ENCODE measurements at places on chromosomes 13 and 19.

DNA sequence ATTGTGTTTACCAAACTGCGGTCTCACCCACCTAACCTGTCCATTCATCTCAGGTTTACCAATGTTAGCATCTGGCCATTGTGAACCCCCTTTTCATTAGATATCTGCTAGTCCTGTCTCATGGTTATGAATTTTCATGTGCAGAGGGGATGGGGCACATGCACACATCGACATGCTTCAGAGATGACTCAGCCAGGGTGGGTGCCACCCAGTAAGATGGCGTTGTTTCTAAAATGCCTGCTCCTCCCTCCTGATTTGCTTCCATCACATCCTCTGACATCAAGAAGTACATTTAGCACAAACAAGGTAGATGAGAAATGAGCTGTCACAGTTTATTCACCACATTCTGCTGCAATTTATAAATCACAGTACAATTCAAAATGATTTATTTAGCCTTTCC is 51.3 kb downstream of the GPALPP1 start:
- no peak for DNase-seq

- DNase-seq = no peak
Observed at GRCh38 chr13:31793246-31793645, 53.9 kb downstream of the RXFP2 start.

- DNase-seq = peak; percentile 66
Observed at GRCh38 chr19:42401365-42402303, 11.5 kb upstream of the CNFN start.

DNA sequence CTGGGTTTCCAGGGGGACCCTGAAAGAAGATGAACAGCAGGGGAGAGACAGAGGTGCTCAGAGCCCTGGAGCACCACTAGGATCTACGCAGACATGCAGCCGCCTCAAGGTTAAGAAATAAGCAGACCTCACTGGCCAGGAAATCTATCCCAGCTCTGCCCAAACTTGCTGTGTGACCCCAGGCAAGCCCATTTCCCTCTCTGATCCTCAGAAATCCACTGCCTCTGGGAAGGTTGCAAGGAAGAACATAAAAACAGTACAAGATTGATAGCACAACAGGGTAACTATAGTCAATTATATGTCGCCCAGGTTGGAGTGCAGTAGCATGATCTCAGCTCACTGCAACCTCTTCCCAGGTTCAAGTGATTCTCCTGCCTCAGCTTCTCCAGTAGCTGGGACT is 20.8 kb downstream of the COL5A3 start:
- no peak for DNase-seq

- DNase-seq = no peak
Observed at GRCh38 chr13:99403458-99403971, 96.3 kb upstream of the GPR183 start.
